ENCODE measurements at places on chromosomes 2 and 18. TPM values are rescaled to one million over a fixed set of nuclear protein-coding genes. Genes with fewer than 3 reads are reported as not detected.

The CTLA4 gene
- total RNA-seq: not detected

DNA sequence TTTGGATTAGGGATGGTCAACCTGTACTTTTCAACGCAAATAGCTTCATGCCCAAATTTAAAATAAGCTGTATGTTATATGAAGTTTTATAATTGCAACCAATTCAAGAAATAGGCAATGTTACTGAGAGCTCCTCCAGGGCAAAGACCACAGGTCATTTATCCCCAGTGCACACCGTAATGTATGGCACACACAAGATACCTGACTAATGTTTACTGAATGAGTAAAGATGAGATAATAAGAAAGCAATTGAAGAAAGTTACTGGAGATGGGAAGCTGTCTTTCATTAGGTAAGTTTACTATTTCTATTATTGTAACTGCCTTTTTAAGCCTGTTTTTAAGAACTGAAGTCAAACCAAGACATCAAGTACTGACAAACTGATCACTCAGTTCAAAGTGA lies 184.5 kb upstream of the VRK2 start:
- H3K4me3 ChIP-seq: no peak overlapping the region
- no peak for DNase-seq
- no peak overlapping the region for H3K27ac ChIP-seq
- no peaks in the 10 kb centered on the region for H3K36me3 ChIP-seq
- no peaks in the 10 kb centered on the region for H3K4me1 ChIP-seq
- H3K27me3 ChIP-seq: no peaks in the 10 kb centered on the region

DNA sequence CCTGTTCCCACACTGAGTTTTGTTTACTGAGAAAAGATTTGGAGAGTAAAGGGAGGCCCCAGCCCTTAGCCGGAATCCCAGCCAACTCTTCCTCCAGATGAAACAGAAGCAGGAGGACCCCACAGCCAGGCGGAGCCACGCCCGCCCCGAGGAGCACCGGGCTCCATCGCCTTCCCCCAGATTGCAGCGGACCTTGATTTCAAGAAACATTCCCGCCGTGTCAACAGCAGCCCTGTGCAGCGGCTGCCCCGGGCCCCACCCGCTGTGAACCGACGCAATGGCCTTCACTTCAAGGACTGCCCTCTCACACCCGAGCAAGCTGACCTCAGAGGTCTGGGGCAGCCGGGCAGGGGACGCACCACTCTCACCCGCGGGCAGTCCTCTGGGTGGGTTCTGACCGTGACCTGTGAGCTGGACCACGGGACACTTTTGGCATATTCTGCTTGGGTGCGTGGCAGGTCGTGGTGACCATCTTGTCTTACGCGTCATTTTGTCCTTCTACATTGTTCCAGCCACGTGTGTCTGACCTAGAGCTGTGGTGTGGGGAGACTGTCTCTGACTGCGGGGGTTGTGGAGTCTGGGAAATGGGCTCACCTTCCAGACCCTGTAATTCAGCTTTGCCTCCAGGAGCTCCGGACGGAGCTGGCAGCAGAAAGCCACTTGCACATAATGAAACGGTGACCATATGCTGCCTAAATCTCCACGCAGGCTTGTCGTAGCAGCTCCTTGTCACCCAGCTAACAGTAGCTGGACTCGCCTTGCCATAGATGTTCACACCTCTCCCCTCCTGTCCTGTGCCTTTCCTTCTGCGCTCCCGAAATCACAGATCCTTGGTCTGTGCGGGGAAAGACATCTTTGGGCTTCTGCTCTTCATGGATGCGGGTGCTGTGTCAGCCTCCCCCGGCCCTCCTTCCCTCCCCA lies 32.0 kb upstream of the INHBB start:
- H3K27me3 ChIP-seq: no peaks in the 10 kb centered on the region
- no peaks in the 10 kb centered on the region for H3K36me3 ChIP-seq
- H3K4me3 ChIP-seq: peak overlapping the region; percentile 54
- DNase-seq: no peak

DNA sequence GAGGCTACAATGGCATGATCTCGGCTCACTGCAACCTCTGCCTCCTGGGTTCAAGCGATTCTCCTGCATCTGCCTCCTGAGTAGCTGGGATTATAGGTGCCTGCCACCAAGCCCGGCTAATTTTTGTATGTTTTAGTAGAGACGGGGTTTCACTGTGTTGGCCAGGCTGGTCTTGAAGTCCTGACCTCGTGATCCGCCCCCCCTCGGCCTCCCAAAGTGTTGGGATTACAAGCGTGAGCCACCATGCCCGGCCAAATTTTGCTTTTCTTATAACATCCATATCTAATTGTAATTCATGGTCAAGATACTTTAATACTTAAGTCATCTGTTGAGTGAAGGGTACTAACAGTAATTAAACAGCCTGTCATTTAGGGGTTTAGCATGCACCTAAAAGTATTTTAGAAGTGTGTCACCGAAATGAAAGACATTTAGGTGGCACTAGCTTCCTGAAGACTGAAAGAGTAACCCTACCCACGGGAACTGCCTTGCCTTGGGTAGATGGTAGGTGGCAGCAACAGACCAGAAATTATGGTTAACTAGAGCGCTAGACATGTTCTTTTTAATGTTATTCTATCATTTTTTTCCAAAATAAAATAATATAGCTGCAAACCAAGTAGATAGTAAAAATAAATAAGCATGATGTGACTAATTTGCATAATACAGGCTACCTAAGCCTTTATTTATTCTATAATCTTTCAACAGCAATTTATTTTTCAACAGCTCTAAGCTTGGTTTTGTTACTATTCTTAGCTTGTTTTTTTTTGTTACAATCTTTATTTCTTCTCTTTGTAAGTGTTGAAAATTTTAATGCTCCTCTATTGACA lies 8.6 kb upstream of the ACYP2 start:
- no peak overlapping the region for H3K27ac ChIP-seq
- H3K36me3 ChIP-seq: no peaks in the 10 kb centered on the region
- no peaks in the 10 kb centered on the region for H3K27me3 ChIP-seq
- H3K4me3 ChIP-seq: no peak overlapping the region
- no peak for DNase-seq

- H3K36me3 ChIP-seq: no peaks in the 10 kb centered on the region
- H3K27me3 ChIP-seq: no peaks in the 10 kb centered on the region
- no peak overlapping the region for H3K27ac ChIP-seq
- DNase-seq: no peak
- H3K4me1 ChIP-seq: no peaks in the 10 kb centered on the region
Measured at GRCh38 chr2:74708883-74709282, 54.8 kb downstream of the SEMA4F start.

DNA sequence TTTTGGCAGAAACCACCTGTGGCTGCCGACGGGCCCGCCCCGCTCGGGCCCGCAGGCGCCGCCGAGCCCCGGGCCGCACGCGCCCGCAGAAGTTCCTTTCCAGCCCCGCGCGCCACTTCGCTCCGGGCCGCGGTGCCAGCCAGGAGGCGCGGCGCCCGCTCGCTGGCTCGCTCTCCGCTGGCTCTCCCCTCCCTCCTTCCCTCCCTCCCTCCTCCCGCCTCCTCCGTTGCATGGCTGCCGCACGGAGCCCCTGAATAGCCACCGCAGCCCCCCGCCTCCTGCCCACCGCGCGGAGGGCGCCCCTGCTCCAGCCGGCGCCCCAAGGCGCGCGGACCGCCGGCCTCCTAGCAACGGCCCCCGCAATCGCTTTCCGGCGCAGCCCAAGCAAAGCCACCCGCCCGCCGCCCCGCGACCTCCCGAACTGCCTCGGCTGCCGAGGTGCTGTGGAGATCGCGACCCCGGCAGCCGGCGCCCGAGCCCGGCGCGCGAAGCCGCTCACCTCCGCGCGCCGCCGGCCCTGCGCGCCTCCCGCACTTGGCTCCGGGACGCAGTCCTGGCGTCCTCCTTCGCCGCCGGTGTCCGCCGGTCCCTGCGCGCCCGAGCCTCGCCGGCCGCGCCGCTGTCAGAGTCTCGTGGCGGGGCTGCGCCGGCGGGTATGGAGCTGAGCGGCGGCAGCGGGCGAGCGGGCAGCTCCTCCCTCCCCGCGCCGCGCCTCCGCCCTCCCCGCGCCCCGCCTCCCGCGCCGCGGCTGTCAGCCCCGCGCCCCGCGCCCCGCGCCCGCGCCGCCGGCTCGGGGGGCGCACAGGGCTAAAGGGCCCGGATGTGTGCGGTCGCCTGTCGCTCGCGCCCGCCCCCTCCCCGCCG lies at the start of gene ZBTB7C:
Gene ZBTB7C, minus strand, starts transcription at position 657 of the 864 bp plus-strand sequence.
- H3K36me3 ChIP-seq: no peaks in the 10 kb centered on the region
- peak within 1 kb of the TSS; percentile 92 for H3K27ac ChIP-seq
- no peaks in the 10 kb centered on the region for H3K27me3 ChIP-seq
- H3K4me1 ChIP-seq: peaks cover 4% of the 10 kb centered on the region

DNA sequence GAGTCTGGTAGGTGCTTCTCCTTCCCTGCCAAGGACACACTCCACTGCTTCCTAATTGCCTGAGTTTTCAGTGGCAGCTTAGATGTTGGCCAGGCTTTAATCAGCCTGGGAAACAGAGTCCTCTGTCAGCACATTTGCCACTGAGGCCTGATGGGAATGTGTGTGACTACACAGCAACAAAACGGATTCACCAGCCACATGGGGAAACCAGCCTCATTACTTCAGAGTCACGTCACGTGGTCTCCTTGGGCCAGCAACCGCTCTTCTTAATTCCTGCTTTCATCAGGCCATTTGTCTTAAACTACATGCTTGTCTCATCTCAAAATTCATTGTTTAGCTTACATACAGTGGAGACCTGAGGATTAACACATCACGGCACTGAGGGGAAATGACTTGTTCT lies 93.9 kb upstream of the LTBP1 start:
- no peaks in the 10 kb centered on the region for H3K36me3 ChIP-seq
- H3K4me1 ChIP-seq: no peaks in the 10 kb centered on the region
- no peak overlapping the region for H3K4me3 ChIP-seq
- DNase-seq: no peak

GRCh38 chr2:186380805-186381204 lies 105.3 kb upstream of the ZC3H15 start:
- no peaks in the 10 kb centered on the region for H3K36me3 ChIP-seq
- H3K27me3 ChIP-seq: no peaks in the 10 kb centered on the region
- no peak for DNase-seq
- H3K27ac ChIP-seq: no peak overlapping the region
- no peak overlapping the region for H3K4me3 ChIP-seq

The TMEM169 gene
- total RNA-seq: 7.3 TPM

The CAPN14 gene
- not detected for total RNA-seq

Data from ascending aorta (tissue), 2 donors.